Esophagus muscularis mucosa (tissue), 4 donors: ENCODE measurements at places on chromosomes 2 and 18. TPM values are rescaled to one million over a fixed set of nuclear protein-coding genes. Genes with fewer than 3 reads are reported as not detected.
A peak's percentile ranks its signal among the peaks of the same experiment; 100 is the strongest.

DNA sequence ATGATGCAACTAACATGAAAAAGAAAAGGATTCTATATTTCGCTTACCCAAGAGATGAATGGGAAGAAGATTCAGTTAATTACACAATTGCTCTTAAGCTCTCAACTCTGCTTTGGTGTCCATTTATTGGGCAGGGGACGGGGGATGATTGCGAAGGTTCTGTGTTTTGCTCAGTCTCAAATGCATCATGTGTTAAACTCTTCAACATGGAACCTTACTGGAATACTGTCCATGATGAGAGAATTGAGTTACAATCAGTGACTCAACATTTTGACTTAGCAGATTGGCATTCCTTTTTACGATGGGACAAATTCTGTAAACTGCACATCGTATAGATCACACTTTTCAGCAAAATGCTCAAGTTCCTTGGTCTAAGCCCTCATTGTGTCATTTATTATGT, 135.6 kb downstream of the RBMS1 start:
- H3K27me3 ChIP-seq = no peaks in the 10 kb centered on the region
- no peak overlapping the region for H3K27ac ChIP-seq
- no peak for DNase-seq
- H3K4me1 ChIP-seq = peaks cover 30% of the 10 kb centered on the region
- no peak overlapping the region for H3K4me3 ChIP-seq

DNA sequence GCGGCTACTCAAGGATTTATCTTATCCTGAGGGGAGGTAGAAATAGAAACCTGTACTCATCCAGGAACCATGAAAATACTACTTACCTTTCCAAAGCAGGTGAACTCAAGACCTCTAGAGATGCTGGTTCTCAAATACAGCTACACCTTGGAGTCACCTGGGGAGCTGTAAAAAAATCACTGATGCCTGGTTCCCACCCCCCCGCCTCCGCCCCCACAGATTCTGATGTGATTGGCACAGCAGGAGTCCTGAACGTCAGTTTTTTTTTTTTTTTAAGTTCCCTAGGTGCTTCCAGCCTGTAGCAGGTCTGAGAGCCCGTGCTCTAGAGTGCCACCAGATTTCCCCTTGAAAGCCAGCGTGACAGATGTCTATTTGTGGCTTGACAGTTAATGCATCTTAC, 113.6 kb downstream of the MRO start:
- H3K36me3 ChIP-seq = no peaks in the 10 kb centered on the region
- H3K4me1 ChIP-seq = no peaks in the 10 kb centered on the region
- H3K27me3 ChIP-seq = no peaks in the 10 kb centered on the region
- H3K4me3 ChIP-seq = no peak overlapping the region
- no peak overlapping the region for H3K27ac ChIP-seq
- DNase-seq = no peak

- no peak overlapping the region for H3K27ac ChIP-seq
- DNase-seq = no peak
- no peak overlapping the region for H3K4me3 ChIP-seq
- peaks cover 12% of the 10 kb centered on the region for H3K4me1 ChIP-seq
These were observed 114.9 kb upstream of the OSR1 start for GRCh38 chr2:19473350-19473749.

DNA sequence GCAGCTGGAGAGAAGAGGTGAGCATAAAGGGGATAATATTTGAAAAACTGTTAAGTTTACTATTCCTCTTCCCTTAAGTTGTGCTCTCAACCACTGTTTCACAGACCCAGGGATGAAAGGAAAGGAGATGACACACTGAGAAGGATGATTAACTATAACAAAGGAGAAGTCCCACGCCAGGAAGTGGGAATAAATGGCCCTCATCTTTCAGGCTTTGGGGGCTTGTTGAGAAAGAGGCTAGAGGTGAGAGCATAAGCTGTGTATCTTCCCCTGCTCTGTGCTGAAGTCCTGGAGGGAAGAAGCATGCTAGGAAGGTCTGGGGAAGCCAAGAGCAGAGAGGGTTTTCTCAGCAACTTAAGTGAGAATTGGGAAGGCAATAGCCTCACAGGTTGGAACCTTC, 399.1 kb upstream of the ATP5MC3 start:
- no peaks in the 10 kb centered on the region for H3K4me1 ChIP-seq
- no peaks in the 10 kb centered on the region for H3K27me3 ChIP-seq
- DNase-seq = no peak

Gene LGALSL
- 18.7 TPM for total RNA-seq

Gene HOXD13
- not detected for total RNA-seq

DNA sequence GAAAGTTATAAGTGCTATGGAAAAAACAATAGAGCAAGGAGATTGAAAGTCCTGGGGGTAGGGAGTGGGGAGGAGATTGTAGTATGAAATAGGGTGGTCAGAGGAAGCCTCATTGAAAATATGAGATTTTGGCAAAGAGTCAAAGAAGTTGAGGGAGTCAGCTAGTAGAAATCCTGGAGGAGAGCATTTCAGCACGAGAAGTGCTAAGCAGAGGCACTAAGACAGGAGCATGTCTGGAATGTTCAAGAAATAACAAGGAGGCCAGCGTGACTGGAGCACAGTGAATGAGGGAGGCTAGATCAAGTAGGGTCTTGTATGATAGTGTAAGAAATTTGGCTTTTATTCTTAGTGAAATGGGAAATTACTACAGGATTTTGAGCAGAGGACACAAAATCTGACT, 2.1 kb upstream of the TSPYL6 start:
- no peak overlapping the region for H3K27ac ChIP-seq
- no peak for DNase-seq
- H3K4me1 ChIP-seq = peaks cover 25% of the 10 kb centered on the region
- H3K27me3 ChIP-seq = no peaks in the 10 kb centered on the region
- H3K36me3 ChIP-seq = no peaks in the 10 kb centered on the region

- H3K4me3 ChIP-seq = no peak overlapping the region
- DNase-seq = no peak
- no peaks in the 10 kb centered on the region for H3K36me3 ChIP-seq
- H3K27me3 ChIP-seq = no peaks in the 10 kb centered on the region
- no peak overlapping the region for H3K27ac ChIP-seq
These were observed 46.1 kb upstream of the TWIST2 start for GRCh38 chr2:238801791-238802190.

GRCh38 chr18:42181474-42181873, 226.4 kb downstream of the PIK3C3 start:
- H3K4me3 ChIP-seq = no peak overlapping the region
- H3K27ac ChIP-seq = no peak overlapping the region
- H3K4me1 ChIP-seq = no peaks in the 10 kb centered on the region
- DNase-seq = no peak
- H3K36me3 ChIP-seq = no peaks in the 10 kb centered on the region

DNA sequence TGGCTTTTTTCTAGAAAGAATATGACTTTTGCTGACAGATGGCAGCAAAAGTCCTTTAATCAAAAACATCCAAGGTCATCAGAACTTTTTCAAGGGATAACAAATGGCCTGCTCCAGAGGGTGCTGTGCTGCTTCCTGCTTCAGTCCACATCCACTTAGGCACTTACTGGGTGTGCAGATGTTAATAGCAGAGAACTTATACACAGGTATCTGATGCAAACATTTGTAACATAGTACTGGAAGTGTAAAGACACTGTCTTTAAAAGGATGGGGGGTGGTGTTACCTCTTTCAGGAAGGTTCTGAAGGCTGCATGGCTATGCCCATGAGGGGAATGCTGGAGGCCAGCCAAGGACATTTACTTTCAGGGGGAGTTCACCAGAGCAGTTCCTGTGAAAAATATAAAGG, 5.5 kb downstream of the HOXD8 start:
- peak overlapping the region; percentile 59 for H3K27ac ChIP-seq
- H3K36me3 ChIP-seq = no peaks in the 10 kb centered on the region
- peaks cover 19% of the 10 kb centered on the region for H3K4me1 ChIP-seq
- DNase-seq = no peak

DNA sequence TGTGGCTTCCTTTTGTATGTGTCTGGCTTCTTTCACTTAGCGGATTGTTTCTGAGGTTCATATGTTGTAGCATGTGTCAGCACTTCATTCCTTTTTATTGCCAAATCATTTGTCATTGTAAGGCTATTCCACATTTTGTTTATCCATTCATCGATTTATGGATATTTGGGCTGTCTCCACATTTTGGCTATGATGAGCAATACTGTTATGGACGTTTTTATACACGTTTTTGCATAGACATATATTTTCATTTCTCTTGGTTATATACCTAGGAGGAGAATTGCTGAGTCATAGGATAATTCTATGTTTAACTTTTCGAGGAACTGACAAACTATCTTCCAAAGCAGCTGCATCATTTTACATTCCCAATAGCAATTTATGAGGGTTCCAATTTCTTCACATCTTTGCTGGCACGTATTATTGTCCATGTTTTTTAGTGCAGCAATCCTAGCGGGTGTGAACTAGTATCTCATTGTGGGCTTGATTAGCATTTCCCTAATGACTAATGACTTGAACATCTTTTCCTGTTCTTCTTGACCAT, 48.1 kb upstream of the TBC1D8 start:
- no peak overlapping the region for H3K4me3 ChIP-seq
- DNase-seq = no peak
- H3K4me1 ChIP-seq = no peaks in the 10 kb centered on the region

Gene SNTG2
- 7.4 TPM for total RNA-seq

DNA sequence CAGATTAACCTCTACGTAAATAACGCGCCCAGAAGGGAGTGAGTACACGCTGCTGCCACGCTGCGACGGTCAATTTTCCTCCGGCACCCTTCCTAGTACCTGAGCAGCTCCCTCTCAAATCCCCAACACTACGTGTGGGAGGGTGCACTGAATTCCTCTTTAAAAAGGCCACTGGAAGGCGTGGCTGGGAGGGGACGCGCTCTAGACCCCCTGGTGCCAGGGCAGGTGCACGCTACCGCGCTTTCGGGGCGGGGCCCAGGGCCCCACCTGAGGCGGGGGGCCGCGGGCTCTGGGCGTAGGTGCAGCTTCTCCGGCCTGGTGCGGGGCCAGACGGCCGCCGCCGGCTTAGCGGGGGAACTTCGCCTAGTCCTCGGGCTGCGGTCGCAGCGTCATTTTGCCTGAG, 668 bp upstream of the ANKRD12 start:
- H3K36me3 ChIP-seq = no peaks in the 10 kb centered on the region
- H3K27ac ChIP-seq = peak overlapping the region; percentile 99
- peak overlapping the region; percentile 89 for H3K4me3 ChIP-seq
- DNase-seq = no peak
- peaks cover 60% of the 10 kb centered on the region for H3K4me1 ChIP-seq
- H3K27me3 ChIP-seq = no peaks in the 10 kb centered on the region

DNA sequence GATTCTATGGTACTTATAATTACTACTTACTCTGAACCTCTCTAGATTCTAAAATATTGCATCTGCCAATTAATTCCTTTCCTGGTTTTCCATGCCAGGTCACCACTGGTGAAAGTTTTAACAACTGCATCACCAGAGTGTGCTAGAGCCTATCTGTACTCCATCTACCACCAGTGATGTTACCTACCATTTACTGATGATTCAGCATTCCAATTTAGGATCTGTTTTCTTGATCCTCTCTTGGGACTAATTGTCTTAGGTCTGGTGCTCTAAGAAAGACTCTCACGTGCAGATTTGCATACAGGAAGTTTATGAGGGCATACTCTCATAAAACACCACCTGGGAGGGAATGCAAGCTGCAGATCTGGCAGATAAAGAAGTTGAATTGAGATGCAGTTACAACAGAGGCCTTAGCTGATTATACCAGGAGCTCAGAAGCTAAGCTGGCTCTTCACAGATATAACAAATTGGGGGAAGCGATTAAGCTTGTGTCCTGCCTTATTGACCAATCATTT, 347.6 kb upstream of the VRK2 start:
- no peak overlapping the region for H3K4me3 ChIP-seq
- H3K4me1 ChIP-seq = no peaks in the 10 kb centered on the region
- no peak overlapping the region for H3K27ac ChIP-seq
- no peaks in the 10 kb centered on the region for H3K36me3 ChIP-seq

DNA sequence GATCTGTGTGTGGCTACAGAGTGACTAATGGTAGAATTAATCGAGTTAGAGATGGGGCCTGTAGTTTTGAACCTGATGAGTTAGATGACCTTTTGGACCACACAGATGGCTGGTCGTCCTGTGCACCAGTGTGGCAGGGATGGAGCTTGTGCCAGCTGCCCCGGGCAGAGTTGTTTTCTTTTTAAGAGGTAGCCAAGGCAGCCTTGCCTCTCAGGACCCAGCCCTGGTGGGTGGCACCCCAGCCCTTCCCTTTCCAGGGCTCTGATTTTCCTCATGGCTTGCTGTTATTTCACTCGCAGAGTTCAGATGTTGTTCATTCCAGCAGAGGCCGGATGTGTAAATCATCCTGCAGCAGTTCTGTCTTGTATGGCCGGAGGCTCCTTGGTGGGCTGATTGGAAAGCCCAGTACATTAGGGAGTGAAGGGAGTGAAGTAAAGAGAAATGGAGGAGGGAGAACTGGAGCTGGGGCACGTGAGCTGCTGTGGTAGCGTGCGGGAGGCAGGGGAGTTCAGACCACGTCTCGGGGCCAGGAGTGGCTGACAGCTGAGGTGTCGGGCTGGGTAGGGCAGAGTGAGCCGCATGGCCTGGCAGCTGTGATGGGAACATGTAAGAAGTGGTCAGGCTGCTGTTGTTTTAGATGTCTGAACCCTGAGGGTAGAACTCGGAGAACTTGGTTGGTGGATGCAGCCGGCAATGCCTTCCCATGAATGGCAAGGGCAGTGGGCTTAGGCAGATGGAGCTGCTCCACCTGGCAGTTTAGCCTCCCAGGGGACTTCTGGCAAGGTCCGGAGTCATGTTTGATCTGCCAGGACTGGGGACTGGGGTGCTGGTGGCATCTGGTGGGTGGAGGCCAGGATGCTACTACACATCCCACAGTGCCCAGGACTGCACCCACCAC, 28.8 kb downstream of the ASAP2 start:
- DNase-seq = no peak
- no peak overlapping the region for H3K4me3 ChIP-seq
- H3K27me3 ChIP-seq = no peaks in the 10 kb centered on the region
- no peaks in the 10 kb centered on the region for H3K36me3 ChIP-seq
- H3K27ac ChIP-seq = peak overlapping the region; percentile 74

- peak overlapping the region; percentile 75 for H3K27ac ChIP-seq
- DNase-seq = no peak
- peak overlapping the region; percentile 97 for H3K4me3 ChIP-seq
- no peaks in the 10 kb centered on the region for H3K27me3 ChIP-seq
- H3K36me3 ChIP-seq = no peaks in the 10 kb centered on the region
These were observed 874 bp downstream of the WDR43 start for GRCh38 chr2:28895189-28895893.

Gene C2orf66
- total RNA-seq = not detected

Gene IL36A
- total RNA-seq = not detected

Gene FAM237A
- total RNA-seq = not detected

Gene DES
- total RNA-seq = 23,770 TPM

- no peak for DNase-seq
- no peaks in the 10 kb centered on the region for H3K36me3 ChIP-seq
- H3K27me3 ChIP-seq = no peaks in the 10 kb centered on the region
- no peak overlapping the region for H3K27ac ChIP-seq
- H3K4me3 ChIP-seq = no peak overlapping the region
- no peaks in the 10 kb centered on the region for H3K4me1 ChIP-seq
These were observed 51.1 kb downstream of the NABP1 start for GRCh38 chr2:191728750-191729624.

- no peaks in the 10 kb centered on the region for H3K4me1 ChIP-seq
- no peaks in the 10 kb centered on the region for H3K27me3 ChIP-seq
- H3K27ac ChIP-seq = no peak overlapping the region
- H3K36me3 ChIP-seq = no peaks in the 10 kb centered on the region
- no peak for DNase-seq
These were observed 321.9 kb upstream of the GALNT5 start for GRCh38 chr2:156935616-156936015.

- no peak overlapping the region for H3K4me3 ChIP-seq
- peaks cover 5% of the 10 kb centered on the region for H3K4me1 ChIP-seq
- no peaks in the 10 kb centered on the region for H3K27me3 ChIP-seq
- H3K36me3 ChIP-seq = no peaks in the 10 kb centered on the region
- H3K27ac ChIP-seq = no peak overlapping the region
These were observed 131.8 kb upstream of the HS6ST1 start for GRCh38 chr2:128450211-128451024.

Gene LAMA3
- total RNA-seq = 7.5 TPM
